Breast epithelium (tissue), 4 donors: ENCODE measurements at places on chromosomes 6 and 20. TPM values are rescaled to one million over a fixed set of nuclear protein-coding genes. Genes with fewer than 3 reads are reported as not detected.

- no peak for DNase-seq
Measured at GRCh38 chr6:147382945-147383554, 125.4 kb upstream of the SAMD5 start.

GRCh38 chr6:149254253-149254652 is 63.3 kb upstream of the TAB2 start:
- no peak for DNase-seq

GRCh38 chr6:36387440-36388303 is at the start of gene ETV7:
TSS of gene ETV7 (minus strand) at chr6:36387669. CDS start at chr6:36387541, 128 bp downstream.
- no peak for DNase-seq

DNA sequence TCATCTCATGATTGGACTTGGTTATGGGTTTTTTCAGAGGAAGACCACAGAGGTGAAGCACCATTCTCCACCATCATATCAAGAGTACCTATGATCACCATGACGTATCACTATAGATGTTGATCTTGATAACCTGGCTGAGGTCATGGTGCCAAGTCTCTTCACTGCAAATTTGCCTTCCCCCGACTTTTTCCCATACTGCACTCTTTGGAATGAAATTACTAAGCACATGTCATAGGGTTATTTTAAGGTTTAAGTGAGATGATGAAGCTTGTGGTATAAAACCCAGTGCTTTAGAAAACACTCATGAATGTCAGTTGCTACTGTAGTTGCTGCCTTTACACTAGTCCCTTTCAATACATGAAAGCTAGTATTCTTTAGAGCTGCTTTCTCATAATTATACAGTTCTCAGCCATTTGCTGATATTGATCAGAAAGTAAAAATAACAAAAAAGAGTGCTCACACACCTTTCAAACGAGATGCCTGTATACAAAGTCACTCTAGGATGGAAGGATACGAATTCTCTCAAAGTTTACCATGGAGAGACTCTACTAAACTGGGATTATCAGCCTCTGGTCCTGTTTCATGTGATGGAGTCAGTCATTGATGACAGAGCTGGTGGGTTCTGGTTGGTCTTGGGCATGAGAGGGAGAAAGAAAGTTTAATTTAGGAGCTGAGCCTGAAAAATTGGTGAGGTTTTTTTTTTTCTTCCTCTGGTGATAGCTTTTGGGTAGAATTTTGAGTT is 228.1 kb downstream of the PRL start:
- no peak for DNase-seq

DNA sequence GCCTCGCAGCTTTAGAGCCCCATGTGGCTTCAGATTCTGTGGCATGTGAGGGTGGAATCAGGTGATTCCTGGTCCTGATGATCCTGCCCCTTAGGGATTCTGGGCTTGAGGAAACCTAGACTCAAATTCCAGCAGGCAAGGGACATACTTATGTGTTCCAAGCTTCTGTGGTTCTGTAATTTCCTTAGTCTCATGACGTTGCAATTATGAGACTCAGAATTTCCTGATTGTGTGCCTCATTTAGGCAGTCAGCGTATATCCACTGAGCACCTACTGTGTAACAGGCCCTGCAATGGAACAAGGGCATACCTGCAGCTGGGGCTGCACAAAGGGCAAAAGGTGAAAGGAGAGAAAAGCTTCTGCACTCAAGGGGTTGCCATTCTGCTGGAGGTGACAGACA is 11.6 kb upstream of the BPIFB4 start:
- DNase-seq = no peak

DNA sequence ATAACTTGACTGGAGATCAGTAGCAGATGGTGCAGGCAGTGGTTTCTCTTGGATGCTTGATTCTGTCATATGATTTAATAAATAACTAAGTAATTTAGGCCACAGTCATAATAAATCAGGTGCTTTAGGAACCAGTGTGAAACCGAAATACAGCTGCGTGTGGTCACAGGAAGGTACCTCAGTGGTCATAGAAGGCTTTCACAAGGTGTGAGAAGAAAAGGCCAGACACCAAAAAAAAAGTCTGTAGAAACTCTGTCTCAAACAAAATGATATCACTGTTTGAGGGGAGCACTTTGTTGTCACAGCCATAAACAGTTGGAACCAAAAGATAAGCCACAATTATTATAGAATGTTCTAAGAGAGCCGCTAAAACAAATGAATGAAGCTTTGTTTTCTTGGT is 56.5 kb downstream of the ARMC2 start:
- DNase-seq = no peak

Gene BCAS4
- 6.6 TPM for total RNA-seq

Gene TRIM15
- not detected for total RNA-seq

Gene MDC1
- total RNA-seq = 14.9 TPM
